ENCODE measurements at places on chromosomes 11 and 22.

DNA sequence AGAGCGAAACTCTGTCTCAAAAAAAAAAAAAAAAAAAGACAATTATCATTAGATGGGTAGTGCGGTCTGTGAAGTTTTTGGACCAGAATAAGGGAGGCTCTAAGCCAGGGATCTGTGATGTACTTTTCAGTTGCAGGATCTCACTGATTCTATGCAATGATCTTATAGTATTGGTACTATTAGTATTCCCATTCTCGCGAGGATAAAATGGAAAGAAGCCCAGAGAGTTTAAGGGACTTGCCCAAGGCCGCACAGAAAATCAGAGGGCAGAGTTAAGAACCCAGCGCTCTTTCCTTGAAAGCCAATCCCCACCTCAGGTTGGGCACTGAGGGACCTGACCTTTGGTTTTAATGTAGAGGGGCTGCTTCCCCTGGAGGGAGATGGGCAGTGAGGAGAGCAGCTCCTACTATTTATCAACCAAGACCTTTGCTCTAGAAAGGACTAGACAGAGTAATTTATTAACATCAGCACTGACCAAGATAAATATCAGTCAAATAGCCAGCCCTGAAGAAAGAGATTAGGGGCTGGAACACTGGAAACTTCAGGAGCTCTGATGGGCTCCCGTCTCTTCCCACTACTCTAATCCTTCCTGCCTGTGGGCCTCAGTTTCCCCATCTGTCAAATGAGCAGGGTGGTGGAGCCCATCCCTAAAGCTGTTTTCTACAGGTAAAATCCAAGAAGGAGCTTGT lies 6.0 kb downstream of the NIPSNAP1 start:
- DNase-seq, result no peak

GRCh38 chr11:87359401-87359800 lies 321.7 kb downstream of the TMEM135 start:
- DNase-seq, result peak; percentile 92

DNA sequence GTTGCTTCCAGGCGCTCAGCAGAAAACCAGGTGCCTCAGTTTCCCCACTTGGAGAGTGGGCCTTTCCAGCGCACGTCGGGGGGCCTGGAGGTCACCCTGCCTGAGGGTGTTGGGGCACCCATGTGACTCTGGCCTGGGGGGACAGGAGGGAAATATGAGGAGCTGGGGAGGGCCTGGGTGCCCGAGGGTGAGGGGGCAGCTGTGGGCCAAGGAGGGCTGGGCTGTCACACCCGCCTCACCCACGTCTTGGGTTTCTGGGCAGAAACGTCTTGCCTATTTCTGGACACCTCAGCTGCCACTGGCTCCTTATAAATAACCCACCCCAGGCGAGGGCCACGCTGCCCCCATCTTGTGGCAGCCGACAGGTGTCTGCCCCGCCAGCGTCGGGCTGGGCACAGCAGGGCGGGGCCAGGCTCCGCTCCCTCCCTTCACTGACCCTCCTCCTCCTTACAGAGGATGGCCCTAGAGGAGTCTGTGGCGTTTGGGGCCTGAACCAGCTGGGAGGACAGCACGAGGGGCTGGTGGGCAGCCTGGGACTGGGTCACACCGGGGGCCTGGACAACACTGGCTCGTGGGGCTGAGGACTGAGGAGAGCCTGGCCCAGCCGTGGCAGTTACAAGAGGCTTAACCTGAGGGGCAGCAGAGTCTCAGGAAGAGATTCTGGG lies 1.5 kb downstream of the TNNT3 start:
- DNase-seq, result no peak

GRCh38 chr22:19619144-19620009 lies 94.9 kb upstream of the SEPTIN5 start:
- DNase-seq, result peak; percentile 34

- DNase-seq, result peak; percentile 97
Observed at GRCh38 chr22:36331306-36331911, 56.4 kb downstream of the MYH9 start.

Measured in MM.1S (cell line).